ENCODE measurements at places on chromosomes 7 and 10. TPM values are rescaled to one million over a fixed set of nuclear protein-coding genes. Genes with fewer than 3 reads are reported as not detected.

- DNase-seq: no peak
Observed at GRCh38 chr7:55087521-55087961, 68.7 kb downstream of the EGFR start.

- DNase-seq: no peak
Observed at GRCh38 chr7:153628406-153628805, 423.8 kb upstream of the DPP6 start.

DNA sequence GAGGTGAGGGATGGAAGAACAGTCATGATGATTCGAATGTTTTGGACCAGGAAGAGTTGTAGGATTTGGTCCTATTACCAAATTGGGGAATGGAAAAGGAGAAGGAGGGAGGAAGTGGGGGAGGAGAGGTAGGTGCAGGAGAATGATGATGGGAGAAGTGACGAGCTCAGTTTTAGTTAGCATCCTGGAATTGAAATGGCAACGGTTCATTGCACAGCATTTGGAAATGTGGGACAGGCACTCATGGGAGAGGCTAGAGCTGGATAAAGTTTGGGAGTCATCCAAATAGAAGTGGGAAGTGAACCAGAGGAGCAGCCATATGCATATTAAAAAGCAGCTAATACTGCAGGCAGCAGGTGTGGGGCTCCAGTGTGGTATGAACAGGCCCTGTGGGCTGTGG, 253.6 kb downstream of the SORCS3 start:
- DNase-seq: no peak

DNA sequence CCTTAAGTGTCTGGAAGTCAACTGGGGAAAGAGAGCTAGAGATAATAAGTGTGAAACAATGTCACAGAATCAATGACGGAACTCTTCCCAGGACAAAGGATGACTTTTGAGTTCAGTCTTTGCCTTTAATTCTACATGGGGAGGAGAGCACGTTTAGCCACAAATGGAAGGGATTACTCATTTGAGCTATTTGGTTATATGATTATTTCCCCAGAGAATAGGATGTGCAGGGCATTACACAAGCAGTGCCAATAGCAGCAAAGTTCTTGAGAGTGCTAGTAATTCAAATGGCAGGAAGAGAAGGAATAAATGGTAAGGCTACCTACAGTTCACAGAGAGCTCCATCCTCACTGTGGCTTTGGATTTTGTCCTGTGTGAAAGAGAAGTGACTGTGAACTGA, 6.0 kb downstream of the EGFR start:
- DNase-seq: no peak

DNA sequence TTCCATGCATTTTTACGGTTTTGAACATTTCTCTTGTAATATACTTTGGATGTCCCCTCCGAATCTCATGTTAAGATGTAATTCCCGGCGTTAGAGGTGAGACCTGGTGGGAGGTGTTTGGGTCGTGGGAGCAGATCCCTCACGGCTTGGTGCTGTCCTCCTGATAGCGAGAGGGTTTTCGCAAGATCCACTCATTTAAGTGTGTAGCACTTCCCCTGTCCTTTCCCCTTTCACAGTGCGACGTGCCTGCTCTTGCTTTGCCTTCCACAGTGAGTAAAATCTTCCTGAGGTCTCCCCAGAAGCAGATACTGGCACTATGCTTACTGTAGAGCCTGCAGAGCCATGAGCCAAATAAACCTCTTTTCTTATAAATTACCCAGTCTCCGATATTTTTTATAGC, 6.6 kb downstream of the GPR141 start:
- DNase-seq: no peak

- peak; percentile 15 for DNase-seq
Observed at GRCh38 chr10:126504063-126504760, 115.9 kb upstream of the ADAM12 start.

DNA sequence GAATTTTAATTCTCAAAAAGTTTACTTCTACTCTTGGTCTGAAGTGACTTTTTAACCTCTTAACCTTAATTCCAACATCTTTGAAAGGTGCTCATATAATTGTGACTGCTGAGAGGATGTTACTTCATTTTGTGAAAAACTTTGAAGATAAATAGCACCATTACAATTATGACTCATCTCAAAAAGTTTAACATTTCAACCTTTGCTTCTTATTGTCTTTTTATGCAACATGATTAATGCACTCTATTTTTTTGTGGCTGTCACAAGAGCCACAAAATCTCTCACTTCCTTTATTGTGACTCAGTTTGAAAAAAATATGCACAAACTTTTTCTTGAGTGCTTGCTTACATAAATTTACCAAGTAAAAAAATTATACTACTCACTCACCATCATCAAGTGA, 383.1 kb downstream of the LRRTM3 start:
- no peak for DNase-seq

DNA sequence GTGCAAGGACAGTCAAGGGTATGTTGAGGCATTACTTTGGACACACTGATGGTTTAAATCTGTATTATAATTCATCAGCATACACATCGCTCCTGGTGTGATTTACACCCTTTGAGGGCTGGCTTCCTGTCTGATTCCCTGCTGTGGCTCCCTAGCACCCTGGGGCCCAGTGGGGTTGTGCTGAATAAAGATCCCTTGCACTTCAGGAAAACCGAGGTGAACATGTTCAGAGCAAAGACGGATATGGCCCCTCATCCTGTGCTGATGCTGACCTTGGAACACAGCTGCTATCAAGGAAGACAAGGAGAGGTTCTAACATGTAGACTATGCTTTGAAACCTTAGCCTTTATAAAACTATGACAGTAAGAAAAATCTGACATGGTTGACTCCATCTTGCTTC, 84.6 kb upstream of the UNC5B start:
- DNase-seq: no peak

DNA sequence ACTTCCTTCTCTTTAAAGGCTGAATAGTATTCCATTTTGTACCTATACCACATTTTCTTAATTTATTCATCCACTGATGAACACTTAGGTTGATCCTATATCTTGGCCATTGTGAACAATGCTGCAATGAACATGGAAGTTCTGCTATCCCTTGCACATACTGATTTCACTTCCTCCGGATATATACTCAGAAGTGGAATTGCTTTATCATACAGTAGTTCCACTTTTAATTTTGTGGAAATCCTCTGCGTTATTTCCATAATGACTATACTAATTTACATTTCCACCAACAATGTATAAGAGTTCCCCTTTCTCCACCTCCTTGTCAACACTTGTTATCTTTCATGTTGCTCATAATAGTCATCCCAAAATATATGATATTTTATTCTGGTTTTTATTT, 312.6 kb downstream of the PLXDC2 start:
- no peak for DNase-seq

GRCh38 chr7:50664461-50664922, 99.3 kb upstream of the DDC start:
- no peak for DNase-seq

- DNase-seq: no peak
Observed at GRCh38 chr7:240887-241421, 48.6 kb downstream of the FAM20C start.

DNA sequence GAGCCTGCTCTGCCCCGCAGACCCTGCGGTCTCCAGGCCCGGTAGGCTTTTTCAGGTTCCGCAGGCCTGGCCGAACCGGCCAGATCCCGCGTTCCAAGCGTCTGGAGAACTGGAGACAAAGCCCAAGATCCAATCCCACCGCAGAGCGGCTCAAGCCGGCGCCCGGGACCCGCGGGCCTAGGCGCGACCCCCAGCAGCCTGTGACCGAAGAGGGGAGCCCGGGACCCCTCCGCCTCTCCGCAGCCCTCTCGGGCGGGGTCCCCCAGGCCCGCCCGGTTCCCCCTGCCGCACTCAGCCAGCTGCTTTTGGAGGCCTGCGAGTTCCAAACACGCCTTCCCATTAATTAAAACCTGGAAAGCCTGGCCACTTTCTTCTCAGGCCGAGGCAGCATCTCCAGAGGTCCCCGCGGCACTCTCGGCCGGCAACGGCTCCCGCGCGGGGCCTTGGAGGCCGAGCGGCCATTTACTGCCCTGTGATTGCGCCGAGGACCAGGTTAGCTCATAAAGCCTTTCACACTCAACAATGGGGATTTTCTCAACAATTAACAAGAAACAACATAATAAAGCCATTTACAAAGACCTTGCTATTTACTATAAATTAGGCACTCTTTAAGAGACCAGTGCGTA, 16.7 kb downstream of the SKIDA1 start:
- no peak for DNase-seq

GRCh38 chr7:13848681-13849131, 140.8 kb downstream of the ETV1 start:
- no peak for DNase-seq

DNA sequence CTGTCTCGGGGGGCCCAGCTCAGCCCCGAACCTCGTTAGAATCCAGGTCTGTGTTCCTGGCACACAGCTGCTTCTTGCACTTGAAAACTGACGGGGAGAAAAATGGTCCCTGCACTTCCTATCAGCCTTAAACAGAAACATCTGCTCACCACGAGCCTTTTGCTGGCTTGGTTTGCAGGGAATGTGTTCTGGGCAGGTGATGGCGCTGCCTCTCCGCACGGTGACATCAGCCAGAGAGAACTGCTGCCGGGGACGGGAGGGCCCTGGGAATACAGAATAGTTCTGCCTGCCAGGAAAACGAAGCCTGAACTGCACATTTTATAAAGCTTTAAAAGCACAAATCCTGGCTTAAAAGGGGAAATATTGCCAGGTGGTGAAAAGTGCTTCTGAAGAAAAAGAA, 622.5 kb downstream of the TYW1 start:
- no peak for DNase-seq

- peak; percentile 67 for DNase-seq
Observed at GRCh38 chr10:96863922-96864543, 31.9 kb downstream of the LCOR start.

- peak; percentile 85 for DNase-seq
Observed at GRCh38 chr10:125084614-125085257, 75.6 kb downstream of the CTBP2 start.

GRCh38 chr7:100400656-100401055, 27.4 kb downstream of the PILRA start:
- DNase-seq: no peak

DNA sequence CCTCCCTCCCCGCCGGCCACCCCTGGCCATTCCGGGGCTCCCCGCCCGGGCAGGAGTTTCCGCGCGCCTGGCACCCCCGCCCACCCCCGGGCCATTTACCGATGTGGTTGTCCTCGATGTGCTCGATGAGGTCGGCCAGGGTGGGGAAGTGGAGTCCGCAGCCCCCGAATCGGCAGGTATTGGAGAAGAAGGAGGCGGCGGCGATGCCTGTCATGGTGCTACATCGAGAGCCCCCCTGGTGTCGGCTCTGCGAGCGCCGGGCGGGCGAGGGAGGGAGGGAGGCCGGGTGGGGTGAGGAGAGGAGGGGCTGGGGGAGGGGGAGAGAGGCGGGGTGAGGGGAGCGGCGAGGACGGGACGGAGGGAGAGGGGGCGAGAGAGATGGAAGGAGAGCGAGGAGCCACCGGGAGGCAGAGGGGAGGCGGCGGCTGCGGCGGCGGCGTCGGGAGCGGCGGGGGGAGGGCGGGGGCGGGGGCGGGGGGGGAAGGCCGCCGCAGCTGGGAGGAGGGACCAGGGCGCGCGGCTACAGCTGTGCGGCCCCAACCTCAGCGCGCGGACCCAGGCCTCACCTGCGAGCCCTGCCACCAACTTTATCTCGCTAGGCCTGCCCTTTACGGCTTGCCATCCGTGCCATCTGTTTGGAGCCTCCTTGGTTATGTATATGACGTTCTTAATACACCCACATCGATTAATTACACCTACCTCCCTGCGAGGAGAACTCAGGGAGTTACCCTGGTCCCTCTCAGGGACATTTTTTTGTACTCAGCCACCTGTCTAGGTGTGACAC, at the start of gene JAZF1:
Gene JAZF1 (minus strand): TSS at position 432 of the 784 bp plus-strand sequence.
- no peak for DNase-seq

DNA sequence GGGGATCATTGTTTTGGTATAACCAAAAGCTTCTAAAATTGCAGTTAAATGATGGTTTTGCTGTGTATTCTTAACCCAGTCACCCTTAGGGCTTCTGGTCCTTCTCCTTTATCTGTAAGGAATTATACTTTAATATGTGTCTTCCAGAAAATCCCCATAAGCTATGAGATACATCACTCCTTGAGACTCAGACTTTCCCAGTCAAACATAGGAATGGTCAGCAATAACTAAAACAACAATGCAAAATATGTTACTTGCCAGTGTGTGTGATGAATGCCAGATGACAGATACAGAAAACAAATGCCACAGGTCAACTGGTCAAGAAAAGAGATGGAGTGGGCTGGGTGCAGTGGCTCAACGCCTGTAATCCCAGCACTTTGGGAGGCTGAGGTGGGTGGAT, 10.1 kb downstream of the ADD3 start:
- no peak for DNase-seq

- DNase-seq: no peak
Observed at GRCh38 chr7:149831741-149832219, 6.4 kb upstream of the ZNF862 start.

NUTM2E gene
- 0.08 TPM for total RNA-seq

RRP12 gene
- total RNA-seq: 94.9 TPM

OR6V1 gene
- not detected for total RNA-seq

GDF10 gene
- 1.2 TPM for total RNA-seq

UNC5B gene
- 1.1 TPM for total RNA-seq

CNPY1 gene
- total RNA-seq: not detected
